NCI-H524 (cell line): ENCODE measurements at places on chromosomes 7 and 10.

- no peak for DNase-seq
Observed at GRCh38 chr7:159020987-159021386, 123.7 kb downstream of the VIPR2 start.

GRCh38 chr7:81682873-81683272, 87.0 kb downstream of the HGF start:
- DNase-seq = peak; percentile 22

DNA sequence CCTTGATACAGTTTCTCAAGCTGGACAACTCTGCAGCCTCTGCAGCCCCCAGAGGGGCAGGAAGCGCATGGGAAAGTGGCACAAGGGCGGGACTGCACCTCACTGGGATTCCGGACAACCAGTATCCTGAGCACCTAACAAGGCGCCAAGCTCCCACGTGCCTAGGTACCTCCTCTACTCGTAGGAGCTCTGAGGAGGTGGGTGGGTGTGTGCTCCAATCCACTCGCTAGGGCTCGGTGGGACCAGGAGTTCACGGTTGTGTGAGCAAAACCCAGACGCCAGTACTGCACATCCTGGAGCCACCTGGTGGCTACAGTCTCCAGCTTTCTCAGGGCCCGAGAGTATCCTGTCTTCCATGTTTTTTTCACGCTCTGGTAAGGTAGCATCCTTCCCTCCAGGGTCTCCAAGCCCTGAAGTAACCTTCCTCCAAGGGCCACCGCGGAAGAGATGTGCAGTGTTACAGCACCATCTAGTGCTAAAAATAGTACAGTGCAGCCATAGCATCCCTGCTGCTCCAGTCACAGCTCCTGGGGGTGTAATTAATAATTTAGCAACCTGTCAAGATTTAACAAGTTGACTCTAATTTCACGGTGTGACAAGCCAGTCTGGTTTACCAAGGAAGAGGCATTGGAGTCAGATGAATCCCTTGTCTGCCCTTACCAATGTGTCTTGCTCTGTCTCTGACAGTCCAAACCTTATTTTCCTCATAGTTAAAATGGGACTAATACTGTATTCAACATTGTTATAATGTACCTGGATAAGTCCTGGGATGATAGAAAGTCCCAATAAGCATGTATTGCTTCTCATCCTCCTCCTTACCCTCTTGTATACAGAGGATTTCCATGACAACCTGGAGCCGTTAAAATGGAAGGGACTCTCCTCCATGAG, 70.4 kb downstream of the HERPUD2 start:
- DNase-seq = peak; percentile 42

DNA sequence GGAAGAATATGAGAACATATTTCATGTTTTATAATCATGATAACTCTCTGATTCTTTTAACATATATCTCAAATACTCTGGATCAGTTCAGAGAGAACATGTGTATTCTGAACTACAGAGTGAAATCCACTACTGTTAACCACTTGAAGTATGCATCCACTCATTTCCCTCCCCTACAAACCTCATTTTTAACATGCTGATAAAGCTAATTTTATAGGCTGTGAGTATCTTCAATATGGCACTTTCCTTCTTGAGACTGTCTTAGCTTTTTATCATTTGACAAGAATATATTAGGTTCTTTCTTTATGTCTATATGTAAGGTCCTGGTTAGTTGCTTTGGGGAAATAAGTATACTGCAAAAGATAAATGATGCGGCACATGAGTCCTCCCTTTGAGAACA, 154.8 kb downstream of the MLLT10 start:
- no peak for DNase-seq

- no peak for DNase-seq
Observed at GRCh38 chr7:22821702-22822485, 755 bp downstream of the TOMM7 start.

DNA sequence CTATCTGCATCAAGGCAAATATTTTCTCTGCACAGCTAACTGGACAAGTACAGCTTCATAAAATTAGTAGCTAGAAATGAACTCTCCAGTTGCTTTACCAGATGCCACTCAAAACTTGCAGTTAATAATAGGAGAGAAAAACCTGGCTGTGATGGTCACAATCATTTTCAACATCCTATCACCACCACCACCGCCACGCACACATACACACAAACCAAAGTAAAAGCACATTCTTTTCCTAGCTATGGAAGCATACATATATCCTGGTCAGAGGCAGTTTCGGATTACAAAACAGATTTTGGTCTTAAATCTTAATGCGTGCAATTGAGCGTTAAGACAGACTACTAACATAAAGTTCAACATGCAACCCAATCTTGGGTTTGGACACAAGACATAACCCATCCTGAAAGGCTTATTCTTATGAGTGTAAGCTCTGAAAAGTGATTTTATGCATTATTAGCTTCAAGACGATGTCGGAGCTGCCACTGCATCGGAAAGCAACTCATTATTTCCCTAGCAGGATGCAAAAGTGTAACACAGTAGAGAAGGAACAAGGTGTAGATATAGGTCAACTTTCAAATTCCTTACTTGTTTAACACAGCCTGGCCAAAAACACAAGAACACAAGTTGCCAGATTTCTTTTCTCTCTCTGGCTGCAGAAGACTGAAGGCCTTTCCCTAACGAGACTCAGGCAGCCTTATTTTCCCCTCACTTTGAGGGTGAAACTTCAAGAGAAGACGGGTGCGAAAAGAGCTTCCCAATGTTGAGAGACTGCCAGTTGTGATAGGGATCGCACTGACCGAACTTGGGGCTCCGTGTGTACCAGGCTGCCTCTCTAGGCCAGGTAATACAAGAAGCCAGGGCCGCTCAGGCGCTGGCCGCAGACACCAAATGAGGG, 1.2 kb downstream of the CACUL1 start:
- no peak for DNase-seq

DNA sequence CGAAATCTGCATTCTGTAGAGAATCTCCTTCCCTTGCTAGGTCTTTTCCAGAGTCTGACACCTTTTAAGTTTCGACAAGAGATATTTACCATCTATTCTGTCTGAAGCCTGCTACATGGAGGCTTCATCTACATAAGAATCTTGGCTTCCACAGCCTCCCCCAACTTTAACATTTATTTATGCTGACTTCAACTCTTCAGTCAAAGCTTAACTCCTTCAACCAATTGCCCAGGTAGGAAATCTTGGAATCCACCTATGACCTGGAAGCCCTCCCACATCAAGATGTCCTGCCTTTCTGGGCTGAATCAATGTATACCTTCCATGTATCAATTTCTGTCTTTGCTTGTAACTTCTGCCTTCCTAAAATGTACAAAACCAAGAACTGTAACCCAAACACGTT, 54.7 kb downstream of the MINPP1 start:
- DNase-seq = no peak

DNA sequence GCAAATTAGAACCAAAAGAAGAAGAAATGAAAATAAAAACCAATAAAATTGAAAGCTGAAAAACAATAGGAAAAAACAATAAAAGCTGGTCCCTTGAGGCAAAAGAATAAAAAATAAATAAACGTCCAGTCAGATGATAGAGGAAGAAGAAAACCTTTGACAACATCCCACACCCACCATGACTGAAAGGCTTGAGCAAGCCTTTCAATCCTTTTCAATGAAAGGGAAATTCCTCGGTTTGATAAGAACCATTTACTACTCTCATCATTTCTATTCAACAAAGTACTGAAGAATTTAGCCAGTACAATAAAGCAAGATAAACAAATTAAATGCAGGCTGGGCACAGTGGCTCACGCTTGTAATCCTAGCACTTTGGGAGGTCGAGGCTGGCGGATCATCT, 3.8 kb downstream of the SLC25A40 start:
- DNase-seq = no peak

DNA sequence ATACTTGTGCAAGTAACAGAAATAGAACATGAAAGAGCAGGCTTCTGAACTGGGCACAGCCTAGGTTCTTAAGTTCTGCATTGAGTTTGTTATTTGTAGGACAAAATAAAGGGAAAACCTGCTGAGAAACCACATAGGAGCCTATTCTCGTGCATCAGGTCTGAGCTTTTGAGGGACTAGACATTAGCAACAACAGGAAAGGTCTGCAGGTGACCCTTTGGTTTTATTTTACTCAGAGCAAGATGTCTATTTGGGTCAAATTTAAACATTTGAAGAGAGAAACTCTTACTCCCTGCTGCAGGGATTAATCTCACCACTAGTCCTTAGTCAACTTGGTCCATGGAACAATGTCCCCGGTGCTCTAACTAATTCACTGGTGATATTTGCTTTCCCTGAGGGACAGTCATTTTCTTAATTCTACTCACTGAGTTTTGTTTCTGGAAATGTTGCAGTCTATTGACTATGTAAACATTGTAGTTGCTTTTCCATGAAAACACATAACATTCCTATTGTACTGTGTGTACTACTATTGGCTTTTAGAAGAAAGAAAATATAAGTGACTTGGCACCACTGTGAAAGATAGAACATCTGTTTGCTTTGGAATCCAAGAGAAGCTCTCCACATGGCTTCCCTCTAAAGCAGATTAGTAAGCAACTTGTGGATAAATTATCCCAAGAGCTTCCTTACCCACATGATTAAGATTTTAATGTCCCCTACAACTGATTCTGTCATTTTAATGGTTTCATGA, 108.2 kb downstream of the CHRM2 start:
- DNase-seq = no peak
